Stimulated activated CD4-positive, alpha-beta T cell treated with anti-CD3 and anti-CD28 coated beads, Interleukin-12 subunit alpha, Interleukin-12 subunit beta, amount 100 ng/mL, for 48 hours (primary cell): ENCODE measurements at places on chromosomes 2 and 18.

DNA sequence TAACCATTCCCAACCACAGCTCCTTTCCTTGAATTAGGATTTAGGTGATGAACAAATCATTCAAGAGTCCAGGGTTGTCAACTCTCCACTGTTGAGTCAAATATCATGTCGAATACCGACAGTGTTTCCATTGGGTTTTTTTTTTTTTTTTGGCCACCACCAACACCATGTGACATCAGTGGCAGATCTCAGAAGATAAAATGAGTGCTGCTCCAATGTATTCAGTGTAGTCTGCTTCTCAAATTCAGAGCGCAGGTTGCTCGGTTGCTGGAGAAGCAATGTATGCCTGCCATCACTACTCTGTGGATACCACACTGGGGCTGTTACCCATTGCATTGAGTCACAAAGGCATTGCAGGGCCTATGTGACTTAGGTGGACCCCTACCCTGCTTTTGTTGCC, 10.8 kb upstream of the ATL2 start:
- DNase-seq, result no peak

- DNase-seq, result no peak
Observed at GRCh38 chr2:36351736-36352349, 3.7 kb upstream of the CRIM1 start.

DNA sequence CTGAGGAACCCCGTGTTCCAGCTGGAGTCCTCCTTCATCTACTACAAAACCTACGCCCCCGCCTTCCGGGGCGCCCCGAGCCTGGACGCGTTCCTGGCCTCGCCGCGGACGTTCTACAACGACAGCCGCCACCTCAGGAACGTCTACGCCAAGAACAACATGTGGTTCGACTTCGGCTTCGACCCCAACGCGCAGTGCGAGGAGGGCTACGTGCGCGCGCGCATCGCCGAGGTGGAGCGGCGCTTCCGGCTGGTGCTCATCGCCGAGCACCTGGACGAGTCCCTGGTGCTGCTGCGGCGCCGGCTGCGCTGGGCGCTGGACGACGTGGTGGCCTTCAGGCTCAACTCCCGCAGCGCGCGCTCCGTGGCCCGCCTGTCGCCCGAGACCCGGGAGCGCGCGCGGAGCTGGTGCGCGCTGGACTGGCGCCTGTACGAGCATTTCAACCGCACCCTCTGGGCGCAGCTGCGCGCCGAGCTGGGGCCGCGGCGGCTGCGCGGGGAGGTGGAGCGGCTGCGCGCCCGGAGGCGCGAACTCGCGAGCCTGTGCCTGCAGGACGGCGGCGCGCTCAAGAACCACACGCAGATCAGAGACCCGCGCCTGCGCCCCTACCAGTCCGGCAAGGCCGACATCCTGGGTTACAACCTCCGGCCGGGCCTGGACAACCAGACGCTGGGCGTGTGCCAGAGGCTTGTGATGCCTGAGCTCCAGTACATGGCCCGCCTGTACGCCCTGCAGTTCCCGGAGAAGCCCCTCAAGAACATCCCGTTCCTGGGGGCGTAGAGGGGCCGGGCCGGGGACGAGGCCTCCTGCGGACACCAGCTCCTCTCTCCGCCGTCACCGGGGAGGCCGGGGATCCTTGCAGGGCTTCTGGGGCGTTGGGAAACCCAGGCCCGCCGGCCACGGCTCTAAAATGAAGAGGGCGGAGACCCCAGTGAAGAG, 5.3 kb upstream of the NEU4 start:
- DNase-seq, result peak; percentile 32

DNA sequence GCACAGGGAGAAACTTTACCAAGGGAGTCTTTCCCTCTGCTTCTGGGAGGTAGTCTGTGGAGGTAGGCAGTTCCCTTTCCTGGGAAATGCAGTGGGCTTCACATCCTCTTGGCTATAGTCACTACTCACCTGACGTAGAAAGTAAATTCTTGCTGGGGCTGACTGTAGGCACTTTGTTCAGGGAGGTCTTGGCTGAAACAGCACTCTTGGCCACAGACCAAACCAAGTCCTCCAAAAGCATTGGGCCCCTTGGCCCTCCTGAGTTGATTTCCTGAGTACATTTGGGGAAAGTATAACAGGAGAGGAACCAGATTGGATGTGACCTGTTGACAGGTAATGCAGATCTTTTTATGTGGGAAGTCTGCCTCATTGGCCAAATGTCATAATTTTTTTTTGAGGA, 108.9 kb downstream of the MGAT5 start:
- DNase-seq, result no peak

GRCh38 chr2:22885245-22885644, 499.7 kb upstream of the KLHL29 start:
- no peak for DNase-seq

- DNase-seq, result no peak
Observed at GRCh38 chr2:85446296-85447221, 28.0 kb downstream of the SH2D6 start.

DNA sequence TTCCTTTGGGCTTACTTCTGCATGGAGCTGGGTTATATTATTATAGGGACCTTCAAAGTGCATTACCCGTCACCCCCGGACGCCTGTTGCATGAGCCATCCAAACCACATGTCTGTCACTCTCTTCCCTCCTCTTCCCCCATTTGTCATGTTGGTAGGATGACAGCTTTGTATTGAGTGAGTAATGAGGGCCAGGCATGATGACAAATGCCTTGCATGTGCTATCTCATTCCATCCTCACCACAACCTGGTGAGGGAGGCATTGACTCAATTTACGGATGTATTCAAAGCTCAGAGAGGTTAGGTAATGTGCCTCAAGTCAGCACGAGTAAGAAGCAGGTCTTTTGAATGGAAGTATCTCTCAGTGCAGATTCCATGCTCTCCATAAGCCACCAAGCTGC, 510.5 kb upstream of the TNP1 start:
- peak; percentile 3 for DNase-seq

DNA sequence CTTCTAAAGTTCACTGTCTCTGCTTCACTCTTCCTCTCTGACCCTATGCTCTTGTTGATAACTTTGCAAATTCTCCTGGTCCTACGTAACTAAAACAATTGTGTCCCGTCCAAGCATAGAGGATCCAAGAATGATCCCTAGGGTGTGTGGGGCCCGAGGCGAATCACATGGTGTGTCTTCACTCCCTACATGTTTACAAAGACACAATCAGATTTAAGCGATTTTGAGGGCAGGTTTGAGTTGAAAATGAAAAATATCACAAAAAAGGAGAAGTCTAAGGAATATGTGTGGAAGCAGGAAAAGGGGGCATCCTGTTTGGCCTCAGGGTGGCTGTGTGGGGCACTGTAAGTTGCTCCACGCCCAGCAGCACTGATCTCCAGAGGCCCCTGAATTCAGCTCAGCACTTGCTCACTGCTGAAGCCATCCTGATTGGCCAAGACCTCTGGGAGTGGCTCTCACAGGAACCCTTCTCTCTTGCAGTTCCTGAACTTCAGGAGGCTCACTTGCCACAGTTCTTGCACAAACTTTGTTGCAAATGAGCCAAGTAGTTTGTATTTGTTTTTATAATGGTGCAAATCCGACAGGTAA, 363.6 kb downstream of the ZNF521 start:
- no peak for DNase-seq

DNA sequence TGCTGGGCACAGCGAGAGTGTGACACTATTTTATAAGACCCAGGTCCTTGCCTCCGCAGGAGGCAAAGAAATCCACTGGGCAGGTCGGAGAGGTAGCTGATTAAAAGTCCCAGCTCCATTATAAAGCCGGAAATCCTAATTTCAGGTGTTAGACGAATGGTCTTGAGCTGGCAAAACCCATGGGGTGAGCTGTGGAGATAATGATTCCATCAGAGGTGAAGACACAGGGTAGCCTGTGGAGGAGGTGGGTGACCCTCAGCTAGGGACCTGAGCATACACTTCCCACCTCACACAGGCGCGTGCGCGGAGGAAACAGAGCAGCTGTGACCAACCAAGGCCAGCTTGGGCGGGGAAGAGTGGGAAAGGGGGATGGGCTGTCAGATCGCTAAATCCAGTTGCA, 201.7 kb upstream of the CXCR4 start:
- no peak for DNase-seq

GRCh38 chr2:223203971-223204929, 152.3 kb downstream of the KCNE4 start:
- DNase-seq, result no peak

DNA sequence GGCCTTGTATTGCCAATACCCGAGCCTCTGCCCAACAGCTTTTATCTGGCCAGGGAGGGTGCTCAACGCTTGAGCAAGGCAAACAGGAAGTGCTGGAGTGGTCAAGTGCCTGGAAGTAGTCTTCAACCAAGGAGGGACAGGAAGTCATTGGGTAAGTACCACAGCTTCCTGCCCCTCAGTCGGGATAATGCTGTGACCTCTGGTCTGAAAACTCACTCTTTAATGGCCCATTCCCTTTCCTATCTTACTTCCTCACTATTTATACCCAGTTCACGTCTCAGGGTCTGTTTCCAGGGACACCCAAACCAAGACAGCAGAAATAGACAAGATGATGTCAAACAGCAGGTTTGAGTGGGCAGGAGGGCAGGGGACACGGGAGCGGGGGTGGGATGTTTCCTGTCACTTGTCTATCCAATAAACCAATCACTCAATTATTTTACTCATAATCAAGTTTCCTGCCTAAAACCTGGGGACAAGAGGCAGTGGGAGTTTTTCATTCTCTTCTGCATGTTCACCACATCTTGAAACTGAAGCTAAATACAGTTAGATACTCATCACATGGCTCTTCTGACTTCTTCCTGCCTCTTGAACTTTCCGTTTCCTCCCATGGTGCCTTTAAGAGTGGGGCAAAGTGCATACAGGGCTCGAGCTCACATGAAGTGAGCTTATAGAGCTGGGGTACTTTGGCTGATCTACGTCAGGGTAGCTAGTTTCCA, 68.9 kb upstream of the CAB39 start:
- peak; percentile 61 for DNase-seq

- DNase-seq, result no peak
Observed at GRCh38 chr2:167506395-167506794, 618.1 kb downstream of the XIRP2 start.

- DNase-seq, result no peak
Observed at GRCh38 chr2:30756051-30756719, 51.1 kb downstream of the CAPN13 start.

DNA sequence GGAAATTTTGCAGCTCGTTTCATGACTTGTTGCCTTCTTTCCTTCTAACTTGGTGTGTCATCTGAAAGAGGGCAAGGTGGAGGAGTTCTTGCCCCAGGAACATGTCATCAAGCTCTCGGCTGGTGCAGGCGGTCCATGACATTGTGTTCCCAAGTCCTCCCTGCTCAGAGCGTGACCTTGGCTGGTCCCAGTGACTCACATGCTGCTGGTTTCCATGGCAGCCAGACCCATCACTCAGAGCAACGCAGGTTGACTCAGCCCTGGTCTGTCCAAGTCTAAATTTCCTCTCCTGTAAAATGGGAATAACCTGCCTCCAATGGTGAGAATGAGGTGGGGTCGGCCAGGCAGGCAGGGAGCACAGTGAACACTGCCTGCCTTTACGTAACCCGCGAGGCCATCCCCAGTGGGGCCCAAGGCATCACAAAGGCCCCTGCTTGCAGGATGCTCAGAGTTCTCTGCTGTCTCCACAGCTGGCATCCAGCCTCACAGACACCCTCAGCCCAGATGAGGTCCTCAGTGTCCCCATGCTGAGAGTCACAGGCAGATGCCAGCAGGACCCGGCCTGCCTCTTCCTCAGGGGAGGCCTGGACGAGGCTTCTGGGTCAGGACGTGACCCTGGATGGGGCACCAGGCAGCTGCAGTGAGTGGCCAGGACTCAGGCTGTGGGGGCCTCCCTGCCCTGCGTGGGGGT, 143.7 kb downstream of the TPO start:
- DNase-seq, result no peak

GRCh38 chr2:62424899-62425298, 81.1 kb downstream of the TMEM17 start:
- no peak for DNase-seq

- no peak for DNase-seq
Observed at GRCh38 chr2:77086051-77086450, 436.1 kb downstream of the LRRTM4 start.

DNA sequence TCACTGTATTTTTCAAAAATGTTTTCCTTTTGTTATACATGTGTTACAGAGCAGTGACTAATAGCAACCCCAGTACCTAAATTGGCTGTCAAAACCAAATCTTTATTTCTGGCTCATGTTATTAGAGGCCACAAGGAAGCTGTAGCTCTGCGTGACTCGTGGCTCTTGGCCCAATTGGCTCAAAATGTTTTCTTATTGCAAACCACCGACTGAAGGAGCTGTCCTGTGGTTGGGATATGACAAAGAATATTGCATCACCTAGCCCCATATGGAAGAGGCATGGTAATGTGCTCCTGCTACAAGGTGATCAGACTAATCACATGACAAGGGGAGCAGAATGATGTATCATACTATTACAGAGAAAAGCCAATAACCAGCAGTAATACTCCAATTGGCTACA, 1058.5 kb downstream of the CBLN2 start:
- no peak for DNase-seq

- DNase-seq, result no peak
Observed at GRCh38 chr18:44590956-44591670, 89.6 kb upstream of the SETBP1 start.

DNA sequence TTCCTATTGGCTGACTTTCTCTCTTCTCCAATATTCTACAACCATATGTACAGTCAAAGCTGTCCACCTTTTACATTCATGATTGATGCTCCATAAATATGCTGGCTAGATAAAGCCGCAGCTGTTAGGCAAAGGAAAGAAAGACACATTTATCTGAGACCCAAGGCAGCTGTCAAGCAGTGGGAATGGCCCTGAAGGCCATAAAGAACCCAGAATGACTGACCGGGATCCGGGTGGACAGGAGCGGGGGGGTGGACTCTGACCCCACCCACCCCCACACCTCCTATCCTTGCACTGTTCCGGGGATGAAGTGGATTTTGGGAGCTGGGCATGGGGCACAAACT, 116.4 kb downstream of the RTP5 start:
- DNase-seq, result no peak

- DNase-seq, result no peak
Observed at GRCh38 chr2:64987001-64987955, 1.9 kb upstream of the SLC1A4 start.

DNA sequence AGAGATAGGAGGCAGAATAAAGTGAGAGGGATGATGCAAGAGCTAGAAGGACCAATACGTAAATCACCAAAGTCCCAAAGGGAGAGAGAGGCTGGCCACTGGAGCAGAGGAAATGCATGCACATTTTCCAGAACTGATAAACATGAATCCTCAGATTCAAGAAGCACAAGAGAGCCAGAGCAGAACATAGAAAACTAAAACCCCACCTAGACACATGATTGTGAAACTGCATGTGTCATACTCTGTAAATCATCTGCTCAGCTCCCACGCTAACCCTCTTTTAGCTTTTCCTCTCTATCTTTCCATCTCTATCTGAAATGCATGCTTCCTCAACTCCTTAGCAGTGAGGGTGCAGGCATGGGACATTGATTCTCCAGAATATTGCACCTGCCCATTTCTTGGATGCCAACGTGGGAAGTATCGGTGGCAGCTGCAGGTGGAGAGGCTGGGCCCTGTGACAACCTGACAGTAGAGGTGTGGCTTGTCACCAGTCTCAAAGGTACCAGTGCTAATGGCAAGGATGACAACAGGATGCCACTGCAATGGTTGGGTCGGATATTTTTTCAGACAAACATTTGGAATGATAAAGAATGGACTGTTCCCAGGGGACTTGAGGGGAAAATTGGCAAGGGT, 89.3 kb upstream of the OTOS start:
- DNase-seq, result no peak
